Activated CD4-positive, alpha-beta T cell treated with anti-CD3 and anti-CD28 coated beads for 36 hours (primary cell): ENCODE measurements at places on chromosomes 6 and 20. TPM values are rescaled to one million over a fixed set of nuclear protein-coding genes. Genes with fewer than 3 reads are reported as not detected.

DNA sequence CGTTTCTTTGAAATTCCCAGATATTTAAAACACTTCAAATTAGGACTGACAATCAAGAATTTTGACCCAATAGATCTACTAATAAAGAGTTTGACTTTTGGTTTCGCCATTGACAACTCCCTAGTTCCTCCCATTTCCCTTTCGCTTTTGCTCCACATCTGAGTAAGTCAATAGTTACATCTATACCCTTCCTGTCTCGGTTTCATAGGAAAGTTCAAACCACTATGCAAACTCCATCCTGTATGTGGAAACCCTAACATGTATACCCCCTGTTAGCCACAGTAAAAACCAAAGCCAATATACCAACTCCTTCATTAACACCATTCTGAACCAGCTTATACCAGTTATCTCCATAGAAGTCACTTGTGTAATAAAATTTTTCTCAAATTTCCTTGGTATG lies 311.1 kb downstream of the MMUT start:
- no peaks in the 10 kb centered on the region for H3K36me3 ChIP-seq
- H3K27me3 ChIP-seq, result no peaks in the 10 kb centered on the region
- no peak for DNase-seq
- no peak overlapping the region for H3K4me3 ChIP-seq
- no peak overlapping the region for H3K27ac ChIP-seq

DNA sequence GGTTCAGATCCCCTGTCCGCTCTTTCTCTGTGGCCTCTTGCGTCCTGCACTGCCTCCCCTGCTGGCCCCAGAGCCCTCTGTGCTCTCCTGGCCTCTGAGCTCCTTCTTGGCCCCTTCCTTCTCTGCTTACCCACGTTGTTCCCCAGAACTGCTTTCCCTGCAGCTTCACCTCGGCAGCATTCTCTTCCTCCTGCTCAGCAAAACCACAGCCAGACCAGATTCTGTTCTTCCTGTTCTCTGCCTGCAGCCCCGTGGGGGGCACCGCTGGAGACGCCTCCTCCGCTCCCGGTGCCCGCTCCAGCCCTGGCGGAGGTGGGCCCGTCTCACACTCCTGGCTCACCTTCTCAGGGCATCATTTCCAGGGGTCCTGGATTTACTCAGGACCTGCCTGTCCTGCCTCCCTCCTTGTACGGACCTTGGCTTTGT lies 59.7 kb downstream of the TCP11 start:
- DNase-seq, result no peak
- peaks cover 7% of the 10 kb centered on the region for H3K36me3 ChIP-seq
- H3K4me3 ChIP-seq, result no peak overlapping the region
- no peaks in the 10 kb centered on the region for H3K4me1 ChIP-seq

- H3K4me3 ChIP-seq, result no peak overlapping the region
- no peak overlapping the region for H3K27ac ChIP-seq
- no peaks in the 10 kb centered on the region for H3K36me3 ChIP-seq
- no peaks in the 10 kb centered on the region for H3K4me1 ChIP-seq
These were observed 438.5 kb upstream of the CITED2 start for GRCh38 chr6:139812939-139813338.

GRCh38 chr6:84774985-84775284 lies 10.5 kb upstream of the TBX18 start:
- no peak overlapping the region for H3K27ac ChIP-seq
- no peak for DNase-seq
- no peak overlapping the region for H3K4me3 ChIP-seq
- H3K27me3 ChIP-seq, result peaks cover 52% of the 10 kb centered on the region
- H3K36me3 ChIP-seq, result peaks cover 3% of the 10 kb centered on the region

DNA sequence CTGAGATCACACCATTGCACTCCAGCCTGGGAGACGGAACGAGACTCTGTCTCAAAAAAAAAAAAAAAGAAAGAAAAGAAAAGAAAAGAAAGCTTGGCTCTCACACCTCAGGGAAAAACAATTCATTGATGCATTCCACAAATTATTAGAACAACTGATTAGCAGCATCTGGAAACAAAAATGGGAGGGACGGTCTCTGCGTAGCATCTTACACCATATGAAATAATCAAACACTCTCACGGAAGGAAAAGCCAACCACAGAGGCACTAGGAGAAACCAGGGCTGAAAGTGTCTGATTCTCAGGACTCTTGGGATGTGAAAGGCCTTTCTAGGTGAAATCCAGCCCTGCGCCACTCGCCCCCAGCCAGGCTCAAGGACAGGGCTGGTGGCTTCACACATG lies 2.3 kb upstream of the HELZ2 start:
- peaks cover 4% of the 10 kb centered on the region for H3K4me1 ChIP-seq
- H3K4me3 ChIP-seq, result no peak overlapping the region
- peaks cover 2% of the 10 kb centered on the region for H3K27me3 ChIP-seq
- no peaks in the 10 kb centered on the region for H3K36me3 ChIP-seq

- H3K27ac ChIP-seq, result peak overlapping the region; percentile 6
- H3K4me3 ChIP-seq, result no peak overlapping the region
- no peaks in the 10 kb centered on the region for H3K27me3 ChIP-seq
- no peaks in the 10 kb centered on the region for H3K36me3 ChIP-seq
- DNase-seq, result no peak
These were observed 16.5 kb downstream of the CARMIL1 start for GRCh38 chr6:25295651-25296050.

GRCh38 chr6:100838011-100838410 lies 43.1 kb downstream of the ASCC3 start:
- no peaks in the 10 kb centered on the region for H3K27me3 ChIP-seq
- H3K4me1 ChIP-seq, result peaks cover 21% of the 10 kb centered on the region
- DNase-seq, result no peak
- no peak overlapping the region for H3K4me3 ChIP-seq

GRCh38 chr6:136771306-136771705 lies 21.0 kb downstream of the MAP3K5 start:
- no peaks in the 10 kb centered on the region for H3K27me3 ChIP-seq
- H3K4me1 ChIP-seq, result peaks cover 59% of the 10 kb centered on the region
- no peak for DNase-seq
- H3K36me3 ChIP-seq, result peaks cover 7% of the 10 kb centered on the region

Gene LY6G6C
- total RNA-seq, result not detected

Gene CFB
- total RNA-seq, result 0.69 TPM
